ENCODE measurements at places on chromosomes 5 and 9.

DNA sequence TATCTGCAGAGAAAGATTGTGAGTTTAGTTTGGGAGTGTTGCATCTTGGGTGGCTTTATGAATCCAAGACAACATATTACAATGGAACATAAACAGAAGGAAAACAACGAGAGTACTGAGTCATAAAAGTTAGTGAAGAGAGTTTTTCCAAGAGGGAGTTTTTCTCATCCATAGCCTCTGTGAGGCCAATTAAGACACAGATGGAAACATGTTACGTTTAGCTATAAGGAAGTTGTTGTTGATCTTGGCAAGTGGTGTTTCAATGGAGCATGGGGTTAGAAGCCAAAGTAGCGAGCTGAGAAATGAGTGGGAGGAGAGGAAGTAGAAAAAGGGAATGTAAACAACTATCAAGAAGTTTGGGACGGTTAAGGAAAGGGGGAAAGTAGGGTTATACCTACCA lies 53.3 kb upstream of the SPATA31D4 start:
- no peak for DNase-seq

GRCh38 chr9:18678821-18679590 lies 205.1 kb downstream of the ADAMTSL1 start:
- DNase-seq, result no peak

DNA sequence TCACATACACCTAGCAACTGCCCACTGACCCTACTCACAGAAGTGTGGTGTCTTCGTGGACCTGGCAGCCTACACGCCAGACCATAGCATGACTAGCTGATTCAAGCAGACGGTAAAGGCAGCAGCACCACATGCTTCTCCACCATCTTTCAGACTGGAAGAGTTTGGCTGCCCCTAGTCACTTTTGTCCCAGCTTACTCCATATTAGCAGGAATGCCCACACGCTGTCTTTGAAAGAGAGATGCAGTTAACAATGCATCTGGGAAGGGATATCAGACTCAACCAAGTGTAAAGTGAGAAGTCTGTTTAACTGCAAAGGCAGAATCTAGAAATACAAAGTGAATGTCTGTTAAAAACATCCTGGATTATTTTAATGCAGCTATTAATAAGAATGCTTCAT lies 177.2 kb upstream of the GNA14 start:
- no peak for DNase-seq

GRCh38 chr9:113682297-113682771 lies 193.8 kb upstream of the ZNF618 start:
- DNase-seq, result peak; percentile 85

DNA sequence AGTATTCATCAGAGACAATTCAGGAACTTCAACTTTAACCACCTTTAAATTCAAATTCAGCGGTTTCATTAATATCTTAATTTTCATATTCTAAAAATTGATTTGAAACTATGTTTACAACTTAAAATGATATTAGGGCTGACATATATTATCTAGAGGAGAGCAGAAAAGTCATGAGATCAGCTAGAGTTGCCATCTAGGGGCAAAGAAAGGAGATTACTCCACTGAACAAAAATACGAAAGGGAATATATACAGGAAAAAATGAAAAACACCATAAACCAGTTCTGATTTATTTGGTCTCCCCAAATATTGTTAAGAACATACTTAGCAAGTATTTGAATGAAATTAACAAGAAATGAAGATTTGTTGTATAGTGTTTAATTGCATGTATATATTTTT lies 946.3 kb downstream of the DTWD2 start:
- no peak for DNase-seq

GRCh38 chr5:1874771-1875220 lies 7.9 kb downstream of the IRX4 start:
- no peak for DNase-seq

GRCh38 chr9:3732077-3733038 lies 206.6 kb upstream of the RFX3 start:
- DNase-seq, result no peak

DNA sequence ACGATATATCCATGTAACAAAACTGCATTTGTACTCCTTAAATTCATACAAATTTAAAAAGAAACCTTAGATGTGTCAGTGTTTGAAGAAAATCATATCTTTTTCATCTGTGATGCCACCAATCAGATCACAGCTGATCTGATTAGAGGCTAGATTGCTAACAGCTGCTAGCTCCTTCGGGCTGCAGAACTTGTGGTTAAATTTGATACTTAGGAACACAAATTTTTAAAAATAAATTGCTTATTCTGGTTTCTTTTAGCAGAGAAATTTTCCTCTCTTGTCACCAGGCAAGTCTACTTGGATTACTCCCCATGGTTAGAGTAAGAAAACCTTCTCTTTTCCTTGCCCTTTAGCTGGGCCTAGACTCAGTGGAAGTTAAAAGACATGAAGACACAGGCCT lies 94.6 kb upstream of the RANBP6 start:
- no peak for DNase-seq

DNA sequence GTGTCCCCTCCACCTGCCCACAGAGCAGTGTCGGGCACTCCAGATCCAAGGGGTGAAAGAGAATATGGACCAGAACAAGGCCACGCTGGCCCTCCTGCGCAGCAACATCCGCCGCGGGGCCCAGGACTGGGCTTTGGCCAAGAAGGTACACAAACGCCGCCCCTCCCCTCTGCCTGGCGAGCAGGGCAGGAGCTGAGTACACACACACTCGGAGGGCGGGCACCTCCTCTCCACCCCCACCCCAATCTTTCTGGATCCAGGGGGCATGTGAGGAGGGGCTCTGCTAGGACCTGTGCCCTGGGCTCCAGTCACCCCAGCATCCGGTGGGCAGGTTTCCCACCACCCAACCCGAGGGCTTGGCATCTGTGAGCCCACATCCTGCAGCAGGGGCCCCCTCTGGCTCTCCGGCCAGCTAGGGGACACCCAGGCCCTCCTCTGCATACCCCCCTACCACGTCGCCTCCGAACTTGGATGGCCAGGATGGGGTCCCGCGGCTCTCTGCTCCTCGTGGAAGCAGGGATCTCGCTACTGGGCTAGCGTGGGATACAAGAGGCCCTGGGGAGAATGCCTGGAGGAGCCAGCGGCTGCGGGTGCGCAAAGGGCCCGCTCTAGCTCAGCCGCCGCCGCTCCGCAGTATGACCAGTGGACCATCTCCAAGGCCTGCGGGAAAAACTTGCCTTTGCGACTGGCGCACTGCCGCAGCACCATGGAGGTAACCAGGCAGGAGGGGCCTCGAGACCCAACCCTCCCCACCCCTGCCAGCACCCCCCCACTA lies 3.1 kb downstream of the CCDC183 start:
- no peak for DNase-seq

GRCh38 chr5:155954701-155955445 lies 372.1 kb upstream of the SGCD start:
- no peak for DNase-seq

DNA sequence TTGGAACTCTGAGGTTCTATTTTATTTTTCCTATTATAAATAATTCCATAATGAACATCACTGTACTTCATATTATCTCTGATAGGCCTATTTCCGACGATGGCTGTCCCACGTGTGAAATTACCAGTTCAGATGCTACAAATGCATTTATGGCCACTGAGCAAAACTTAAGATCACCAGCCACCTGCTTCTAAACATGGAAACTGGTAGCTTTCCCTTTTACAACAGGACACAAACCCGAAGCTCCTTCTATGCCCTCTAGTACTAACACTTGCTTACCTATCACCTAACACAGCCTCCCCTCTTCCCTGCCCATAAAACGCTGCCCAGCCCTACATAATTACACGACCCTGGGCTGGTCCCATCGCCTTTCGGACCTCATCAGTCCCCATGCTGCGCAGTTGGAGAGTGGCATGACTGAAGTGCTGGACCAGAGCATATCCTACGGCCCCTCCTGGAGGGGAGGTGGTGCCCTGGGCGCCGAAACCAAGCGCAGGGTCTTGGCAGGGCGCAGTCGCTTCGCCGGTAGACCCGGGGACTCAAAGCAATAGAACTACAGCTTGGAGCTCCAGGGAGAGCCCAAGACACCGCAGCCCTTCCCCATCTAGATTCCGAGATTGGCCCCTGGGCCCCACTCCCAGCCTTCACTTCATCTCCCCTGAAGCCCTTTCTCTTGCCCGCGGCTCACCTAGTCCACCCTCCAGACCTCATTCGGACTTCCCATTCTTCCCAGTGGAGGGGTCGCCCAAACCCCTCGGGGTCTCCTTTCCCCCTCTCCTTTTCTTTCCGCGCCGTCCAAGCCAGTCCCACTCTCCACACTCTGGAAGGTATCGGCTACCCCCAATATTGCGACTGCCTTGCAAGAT lies 1.0 kb upstream of the SAP30L start:
- DNase-seq, result no peak

DNA sequence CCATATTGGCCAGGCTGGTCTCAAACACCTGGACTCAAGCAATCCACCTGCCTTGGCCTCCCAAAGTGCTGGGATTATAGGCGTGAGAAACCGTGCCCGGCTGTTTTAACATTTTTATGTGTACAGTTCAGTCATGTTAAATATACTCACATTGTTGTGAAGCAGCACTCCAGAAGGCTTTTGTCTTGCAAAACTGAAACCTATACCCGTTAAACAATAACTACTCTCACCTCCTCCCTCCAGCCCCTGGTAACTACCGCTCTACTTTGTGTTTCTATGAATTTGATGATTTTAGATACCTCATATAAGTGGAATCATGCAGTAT lies 23.1 kb upstream of the SHB start:
- no peak for DNase-seq
